ENCODE measurements at places on chromosomes 11 and 22.

- peak; percentile 30 for DNase-seq
Measured at GRCh38 chr11:13465909-13466371, 2.9 kb upstream of the BTBD10 start.

GRCh38 chr11:27864611-27865010, 164.4 kb upstream of the BDNF start:
- DNase-seq = no peak

- DNase-seq = no peak
Measured at GRCh38 chr11:30436801-30437200, 113.9 kb downstream of the ARL14EP start.

- DNase-seq = no peak
Measured at GRCh38 chr22:45424241-45424731, 10.8 kb downstream of the RIBC2 start.

- DNase-seq = no peak
Measured at GRCh38 chr11:57273448-57274058, 36.5 kb upstream of the APLNR start.

DNA sequence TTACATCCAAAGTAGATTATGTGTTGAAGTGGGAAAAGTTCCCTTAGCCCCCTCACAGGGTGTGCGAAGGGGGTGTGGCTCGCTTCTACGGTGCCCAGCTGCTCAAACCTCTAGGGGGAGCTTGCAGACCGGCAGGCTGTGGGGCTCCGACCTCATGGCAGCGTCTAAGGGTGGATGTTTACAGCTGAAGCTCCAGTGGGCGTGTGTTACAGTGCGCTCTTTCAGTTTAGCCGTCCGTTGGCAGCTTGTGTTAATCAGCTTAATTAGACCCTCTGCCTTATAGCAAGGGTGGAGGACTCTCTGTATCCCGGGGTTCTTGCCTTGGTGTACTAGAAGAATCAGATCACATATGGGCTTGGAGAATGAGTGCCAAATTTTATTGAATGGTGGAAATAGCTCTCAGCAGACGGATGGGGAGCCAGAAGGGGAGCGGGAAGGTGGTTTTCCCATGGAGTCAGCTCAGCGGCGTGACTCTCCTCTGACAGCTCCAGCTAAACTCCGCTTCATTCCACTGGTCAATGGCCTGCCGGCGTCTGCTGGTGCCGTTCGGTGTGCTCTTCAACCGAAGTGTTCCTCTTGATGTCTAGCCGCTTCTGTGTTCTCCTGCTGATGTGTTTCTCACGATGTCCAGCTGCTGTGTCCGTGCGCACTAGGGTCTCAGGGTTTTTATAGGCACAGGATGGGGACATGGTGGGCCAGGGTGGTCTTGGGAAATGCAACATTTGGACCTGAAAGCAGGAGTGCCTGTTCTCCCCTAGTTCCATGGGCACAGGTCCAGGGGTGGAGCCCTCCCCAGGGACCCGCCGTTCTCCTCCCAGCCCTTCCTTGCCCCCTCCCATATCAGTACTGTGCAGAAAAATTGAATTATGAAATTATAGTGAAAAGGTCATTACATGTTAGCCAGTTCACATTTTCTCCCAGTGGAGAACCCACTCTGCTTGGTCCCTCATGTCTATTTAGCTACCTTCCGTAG, 28.6 kb upstream of the OR10G7 start:
- peak; percentile 60 for DNase-seq

DNA sequence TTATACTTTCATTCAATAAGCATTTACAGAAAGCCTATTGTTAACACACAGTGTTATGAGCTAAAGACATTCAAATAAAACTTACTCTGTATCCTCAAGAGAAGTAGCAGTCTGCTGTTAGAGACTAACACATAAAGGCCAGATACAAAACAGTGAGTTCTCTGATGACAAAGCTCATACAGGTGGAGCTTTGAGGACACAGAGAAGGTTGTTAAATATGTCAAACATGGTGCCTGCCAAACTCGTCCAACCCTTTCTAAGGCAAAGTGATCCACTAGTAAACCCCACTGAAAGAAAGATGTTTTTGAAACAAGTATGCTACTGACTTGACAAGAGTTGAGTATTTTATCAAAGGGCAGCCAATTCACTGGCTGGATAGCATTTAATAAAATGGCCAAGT, 70.1 kb downstream of the C2CD3 start:
- DNase-seq = peak; percentile 10

DNA sequence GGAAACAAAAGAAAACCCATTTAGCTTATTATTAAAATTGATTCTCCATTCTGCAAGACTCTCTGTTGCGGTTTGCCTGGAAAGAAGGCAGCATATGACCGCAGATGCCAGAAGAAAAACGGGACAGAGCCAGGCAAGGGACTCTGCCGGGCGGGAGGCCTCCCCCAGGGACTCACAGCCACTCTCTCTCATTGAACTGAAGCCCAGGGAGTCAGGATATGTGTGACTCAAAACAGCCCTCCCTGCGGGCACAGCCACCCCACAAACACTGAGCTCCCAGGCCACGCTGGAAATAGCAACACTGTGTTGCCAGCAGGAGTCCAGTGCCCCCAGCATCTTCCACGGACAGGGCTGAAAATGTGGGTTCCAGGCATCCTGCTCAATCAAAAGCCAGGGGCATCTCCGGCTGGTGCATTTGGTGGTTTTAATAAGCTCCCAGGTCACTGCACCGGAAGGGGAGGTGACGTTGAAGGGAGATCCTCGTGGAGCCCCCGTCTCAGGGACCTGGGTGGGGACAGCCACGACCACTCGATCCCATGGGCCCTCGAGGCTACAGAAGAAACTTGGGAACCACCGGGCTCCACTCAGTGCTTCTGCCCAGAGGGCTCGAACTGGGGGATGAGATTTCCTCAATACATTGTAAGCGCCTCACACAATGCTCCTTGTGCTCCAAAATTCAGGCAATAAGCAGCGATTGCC, 624.5 kb downstream of the TBC1D22A start:
- DNase-seq = no peak

- DNase-seq = no peak
Measured at GRCh38 chr11:111957663-111958444, 20.7 kb downstream of the DIXDC1 start.

GRCh38 chr11:77375107-77375506, 73.6 kb upstream of the GDPD4 start:
- no peak for DNase-seq

- no peak for DNase-seq
Measured at GRCh38 chr22:39352306-39352891, 2.6 kb downstream of the SYNGR1 start.

GRCh38 chr11:124646148-124646547, 23.5 kb downstream of the TBRG1 start:
- no peak for DNase-seq

DNA sequence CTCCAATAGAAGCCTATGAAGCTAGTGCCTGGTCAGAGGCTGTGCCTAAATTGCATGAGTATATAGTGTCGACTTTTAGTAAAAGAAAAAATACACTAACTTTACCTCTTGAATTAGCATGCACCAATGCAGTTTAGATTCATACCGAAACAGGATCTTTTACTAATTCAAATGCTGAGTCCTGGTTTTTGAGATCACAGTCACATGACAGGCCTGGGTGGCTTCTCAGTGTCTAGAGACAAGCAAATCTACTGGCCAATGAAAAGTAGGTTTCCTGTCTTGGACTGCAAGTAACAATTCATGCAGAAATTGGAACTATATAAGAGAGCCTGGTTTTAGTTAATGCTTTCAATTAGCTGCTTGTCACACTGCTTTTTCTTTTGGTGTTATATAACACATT, 7.2 kb downstream of the ARHGEF12 start:
- DNase-seq = no peak

DNA sequence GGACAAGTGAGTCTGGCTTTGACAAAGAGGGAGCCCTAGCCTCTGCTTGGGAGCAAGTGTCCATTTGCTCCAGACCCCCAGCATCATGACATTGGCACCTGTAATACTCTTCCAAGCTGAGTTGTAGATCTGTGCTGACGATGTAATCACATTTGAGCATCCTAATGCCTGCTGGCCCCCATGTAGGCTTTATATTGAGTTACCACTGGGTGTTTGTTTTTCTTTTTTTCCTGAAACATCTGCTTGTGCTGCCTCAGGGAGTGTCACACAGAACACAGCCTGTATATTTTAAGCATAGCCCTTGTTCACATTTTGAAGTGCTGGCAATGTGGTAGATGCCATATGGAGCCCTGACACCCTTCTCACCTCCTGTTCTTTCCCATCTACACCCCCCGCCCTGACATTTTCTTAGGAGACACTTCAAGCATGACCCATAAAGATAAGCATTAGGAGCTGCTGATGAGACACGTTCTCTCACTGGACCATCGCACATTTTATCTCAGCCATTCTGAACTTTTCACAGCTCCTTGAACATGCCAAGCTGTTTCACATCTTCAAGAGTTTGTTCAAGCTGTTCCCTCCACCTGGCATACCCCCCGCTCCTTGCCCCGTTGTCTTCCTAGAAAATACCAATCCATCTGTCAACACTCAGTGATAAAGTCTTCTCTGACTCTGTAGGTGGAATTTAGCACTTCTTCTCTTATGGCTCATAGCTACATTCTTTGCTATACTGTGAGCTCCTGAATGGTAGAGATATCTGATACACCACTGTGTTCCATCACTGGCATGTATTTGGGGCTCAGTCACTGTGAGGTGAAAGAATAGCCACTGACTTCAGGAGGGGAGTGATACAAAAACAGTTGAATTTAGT, 128.7 kb downstream of the TRIM44 start:
- no peak for DNase-seq

DNA sequence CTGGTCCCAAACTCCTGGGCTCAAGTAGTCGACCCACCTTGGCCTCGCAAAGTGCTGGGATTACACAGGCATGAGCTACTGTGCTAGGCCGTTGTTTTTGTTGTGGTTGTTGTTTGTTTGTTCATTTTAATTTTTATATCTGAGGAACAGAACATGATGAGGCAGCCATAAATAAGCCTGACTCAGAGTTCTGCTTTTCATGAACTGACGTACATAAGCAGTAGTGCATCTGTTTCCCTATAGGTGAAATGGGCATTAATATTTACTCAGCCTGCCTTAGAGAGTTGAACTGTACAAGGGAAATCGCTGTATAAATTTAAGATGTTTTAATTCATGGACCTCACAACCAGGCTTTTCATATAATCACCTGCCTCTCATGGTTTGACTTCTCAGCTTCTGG, 80.5 kb downstream of the PDHX start:
- no peak for DNase-seq
